ENCODE measurements at places on chromosomes 1 and 21. TPM values are rescaled to one million over a fixed set of nuclear protein-coding genes. Genes with fewer than 3 reads are reported as not detected.

The BRDT gene
- total RNA-seq = not detected

DNA sequence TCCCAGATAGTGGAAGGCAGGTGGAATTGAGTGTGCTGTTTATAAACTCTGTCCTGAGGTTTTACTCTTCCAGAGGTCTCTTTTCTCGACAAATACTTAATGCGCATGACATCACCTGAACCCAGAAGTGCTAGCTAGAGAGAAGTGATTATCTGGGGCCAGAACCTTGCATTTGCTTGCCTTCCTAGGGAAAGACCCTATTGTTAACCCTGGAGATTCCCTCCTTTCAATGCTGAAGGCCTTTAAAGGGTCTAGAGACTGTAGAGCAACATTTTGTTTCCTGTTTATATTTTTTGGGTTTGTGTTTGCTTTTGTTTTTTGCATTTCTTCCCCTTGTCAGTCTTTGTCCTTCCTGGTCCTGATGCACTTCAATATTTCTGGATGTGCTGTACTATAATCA lies 36.2 kb downstream of the ATP2B4 start:
- no peaks in the 10 kb centered on the region for H3K27me3 ChIP-seq
- H3K4me1 ChIP-seq = peaks cover 92% of the 10 kb centered on the region
- H3K4me3 ChIP-seq = no peak overlapping the region

The SH2D1B gene
- 0.11 TPM for total RNA-seq

- H3K4me1 ChIP-seq = peaks cover 17% of the 10 kb centered on the region
- H3K36me3 ChIP-seq = no peaks in the 10 kb centered on the region
- no peaks in the 10 kb centered on the region for H3K27me3 ChIP-seq
- H3K27ac ChIP-seq = peak overlapping the region; percentile 52
- no peak for DNase-seq
These were observed 39.6 kb upstream of the ITPKB start for GRCh38 chr1:226778657-226779058.

- H3K4me3 ChIP-seq = no peak overlapping the region
- DNase-seq = no peak
- no peak overlapping the region for H3K27ac ChIP-seq
- H3K4me1 ChIP-seq = peaks cover 9% of the 10 kb centered on the region
These were observed 39.2 kb downstream of the UBE2G2 start for GRCh38 chr21:44762221-44763049.

GRCh38 chr21:43684424-43684823 lies 25.1 kb downstream of the RRP1B start:
- no peak overlapping the region for H3K4me3 ChIP-seq
- peaks cover 98% of the 10 kb centered on the region for H3K36me3 ChIP-seq

- H3K4me1 ChIP-seq = peaks cover 24% of the 10 kb centered on the region
- H3K36me3 ChIP-seq = no peaks in the 10 kb centered on the region
- H3K27me3 ChIP-seq = no peaks in the 10 kb centered on the region
- no peak for DNase-seq
- H3K4me3 ChIP-seq = no peak overlapping the region
These were observed 25.2 kb downstream of the GPR137B start for GRCh38 chr1:236167578-236167977.

The OR2L2 gene
- not detected for total RNA-seq

DNA sequence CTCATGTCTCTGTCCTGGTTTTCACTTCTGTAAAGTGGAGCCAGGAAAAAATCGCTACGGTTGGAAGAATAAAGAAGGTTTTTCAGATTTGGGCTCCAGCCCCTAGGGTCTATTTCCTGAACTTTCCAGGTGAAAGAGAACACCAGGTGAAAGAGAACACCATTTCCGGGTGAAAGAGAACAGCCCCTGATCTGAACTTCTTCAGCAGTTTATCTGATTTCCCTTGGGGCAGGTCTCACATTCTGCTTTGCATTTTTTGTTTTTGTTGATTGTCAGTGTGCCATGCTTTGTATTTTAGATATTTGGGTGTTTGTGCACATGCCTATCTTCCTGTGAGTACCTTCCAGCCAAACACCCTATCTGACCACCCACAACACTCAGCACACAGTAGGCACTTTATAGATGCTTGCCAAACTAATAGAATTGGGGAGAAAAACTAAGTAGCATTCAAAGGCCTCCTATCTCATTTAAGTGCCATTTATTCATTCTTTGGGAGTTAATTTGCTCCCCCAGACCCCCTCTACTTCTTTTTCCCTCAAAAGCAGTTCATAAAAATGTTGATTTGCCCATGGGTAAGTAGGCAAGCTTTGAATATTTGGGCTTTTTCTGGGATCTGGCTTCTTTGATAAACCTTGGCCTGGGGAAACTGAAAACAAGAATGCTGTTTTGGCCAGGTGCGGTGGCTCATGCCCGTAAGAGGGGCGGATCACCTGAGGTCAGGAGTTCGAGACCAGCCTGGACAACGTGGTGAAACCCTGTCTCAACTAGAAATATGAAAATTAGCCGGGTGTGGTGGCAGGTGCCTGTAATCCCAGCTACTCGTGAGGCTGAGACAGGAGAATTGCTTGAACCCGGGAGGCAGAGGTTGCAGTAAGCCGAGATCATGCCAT lies 2.2 kb downstream of the NAV1 start:
- H3K4me1 ChIP-seq = peaks cover 87% of the 10 kb centered on the region
- DNase-seq = no peak
- H3K27ac ChIP-seq = peak overlapping the region; percentile 91
- no peaks in the 10 kb centered on the region for H3K27me3 ChIP-seq
- H3K36me3 ChIP-seq = no peaks in the 10 kb centered on the region

DNA sequence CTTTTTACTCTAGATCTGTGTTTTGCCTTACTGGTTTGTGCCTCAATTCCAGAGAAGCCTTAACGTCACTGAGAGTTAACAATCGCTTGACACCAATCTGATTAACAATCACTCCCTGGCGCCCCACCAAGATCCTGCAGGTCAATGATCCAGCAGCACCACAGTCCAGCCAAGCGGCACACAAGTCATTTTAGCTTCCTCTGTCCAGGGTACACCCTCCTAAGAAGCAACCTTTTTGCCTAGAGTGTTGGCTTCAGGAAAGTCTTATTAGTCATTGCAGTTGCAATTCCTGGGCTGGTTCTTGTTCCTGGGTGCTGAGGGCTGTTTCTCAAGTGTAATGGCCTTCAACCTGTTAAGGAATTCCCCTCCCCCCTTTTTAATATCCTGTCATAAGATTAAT lies 323.0 kb upstream of the USP25 start:
- DNase-seq = no peak
- no peak overlapping the region for H3K27ac ChIP-seq
- H3K4me1 ChIP-seq = no peaks in the 10 kb centered on the region
- no peaks in the 10 kb centered on the region for H3K27me3 ChIP-seq
- H3K36me3 ChIP-seq = no peaks in the 10 kb centered on the region

GRCh38 chr1:116832308-116832931 lies 77.3 kb upstream of the PTGFRN start:
- peaks cover 9% of the 10 kb centered on the region for H3K4me1 ChIP-seq
- DNase-seq = no peak
- H3K4me3 ChIP-seq = no peak overlapping the region
- no peaks in the 10 kb centered on the region for H3K27me3 ChIP-seq

DNA sequence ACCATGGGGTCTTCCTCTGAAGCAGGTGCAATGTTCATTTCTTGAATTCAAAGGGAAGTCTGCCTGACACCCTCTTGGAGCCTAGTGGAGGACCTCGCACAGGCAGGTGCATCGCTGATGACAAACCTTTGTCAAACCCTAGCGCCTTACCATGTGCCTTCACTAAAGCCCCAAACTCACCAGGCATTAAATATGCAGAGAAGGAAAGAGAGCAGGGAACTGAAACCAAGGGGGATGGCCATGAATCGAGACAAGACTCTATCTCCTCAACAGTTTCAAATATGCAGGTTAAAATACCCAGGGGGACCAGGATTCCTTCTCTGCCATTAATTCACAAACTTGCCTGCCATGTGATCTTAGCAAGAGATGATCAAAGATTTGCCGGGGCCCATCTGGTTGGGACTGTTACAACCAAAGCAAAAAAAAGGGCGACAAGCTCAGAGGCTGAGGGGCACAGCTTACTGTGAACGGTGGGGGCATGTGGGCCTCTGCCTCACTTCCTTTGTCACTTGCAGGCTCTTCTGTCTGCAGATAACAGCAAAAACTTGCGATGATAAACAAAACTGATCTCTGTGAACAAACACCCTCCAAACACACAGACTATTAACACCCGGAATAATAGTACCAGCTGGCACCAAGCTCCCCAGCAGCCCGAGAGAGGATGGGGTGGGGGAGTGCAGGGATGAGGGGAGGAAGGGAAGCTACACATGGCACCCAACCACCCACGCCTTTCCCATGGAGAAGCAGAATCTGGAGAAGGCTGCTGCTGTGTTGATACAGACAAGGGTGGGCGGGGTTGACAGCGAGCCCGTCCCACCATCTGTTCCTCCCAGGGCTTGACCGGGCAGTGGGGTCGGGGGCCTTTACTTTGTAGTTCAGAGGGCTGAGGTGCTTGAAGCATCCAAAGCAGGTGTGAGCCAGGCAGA lies 33.9 kb downstream of the TMEM63A start:
- peaks cover 56% of the 10 kb centered on the region for H3K4me1 ChIP-seq
- no peak overlapping the region for H3K27ac ChIP-seq
- DNase-seq = no peak
- peaks cover 68% of the 10 kb centered on the region for H3K36me3 ChIP-seq
- H3K4me3 ChIP-seq = no peak overlapping the region

GRCh38 chr1:82819234-82819633 lies 1018.5 kb downstream of the ADGRL2 start:
- DNase-seq = no peak
- no peak overlapping the region for H3K27ac ChIP-seq
- H3K4me1 ChIP-seq = no peaks in the 10 kb centered on the region
- H3K36me3 ChIP-seq = no peaks in the 10 kb centered on the region
- H3K27me3 ChIP-seq = no peaks in the 10 kb centered on the region

DNA sequence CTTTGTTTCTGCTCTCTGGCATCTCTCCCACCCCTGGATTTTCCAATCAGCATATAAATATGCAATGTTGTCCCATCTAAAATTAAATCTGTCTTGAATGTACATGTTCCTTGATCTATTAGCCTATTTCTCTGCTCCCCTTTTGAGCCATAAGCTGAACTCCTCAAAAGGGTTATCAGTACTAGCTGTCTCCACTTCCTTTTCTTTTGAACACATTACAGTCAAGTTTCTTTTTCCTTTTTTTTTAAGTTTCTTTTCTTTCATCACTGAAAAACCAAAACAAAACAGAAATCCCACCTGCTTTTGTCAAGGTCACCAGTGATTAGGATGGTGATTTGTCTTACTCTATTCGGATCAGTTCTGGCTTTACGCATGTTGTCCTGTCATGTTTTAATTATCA lies 29.3 kb downstream of the XCL2 start:
- H3K27me3 ChIP-seq = no peaks in the 10 kb centered on the region
- no peaks in the 10 kb centered on the region for H3K36me3 ChIP-seq
- no peak overlapping the region for H3K4me3 ChIP-seq
- H3K4me1 ChIP-seq = peaks cover 19% of the 10 kb centered on the region

DNA sequence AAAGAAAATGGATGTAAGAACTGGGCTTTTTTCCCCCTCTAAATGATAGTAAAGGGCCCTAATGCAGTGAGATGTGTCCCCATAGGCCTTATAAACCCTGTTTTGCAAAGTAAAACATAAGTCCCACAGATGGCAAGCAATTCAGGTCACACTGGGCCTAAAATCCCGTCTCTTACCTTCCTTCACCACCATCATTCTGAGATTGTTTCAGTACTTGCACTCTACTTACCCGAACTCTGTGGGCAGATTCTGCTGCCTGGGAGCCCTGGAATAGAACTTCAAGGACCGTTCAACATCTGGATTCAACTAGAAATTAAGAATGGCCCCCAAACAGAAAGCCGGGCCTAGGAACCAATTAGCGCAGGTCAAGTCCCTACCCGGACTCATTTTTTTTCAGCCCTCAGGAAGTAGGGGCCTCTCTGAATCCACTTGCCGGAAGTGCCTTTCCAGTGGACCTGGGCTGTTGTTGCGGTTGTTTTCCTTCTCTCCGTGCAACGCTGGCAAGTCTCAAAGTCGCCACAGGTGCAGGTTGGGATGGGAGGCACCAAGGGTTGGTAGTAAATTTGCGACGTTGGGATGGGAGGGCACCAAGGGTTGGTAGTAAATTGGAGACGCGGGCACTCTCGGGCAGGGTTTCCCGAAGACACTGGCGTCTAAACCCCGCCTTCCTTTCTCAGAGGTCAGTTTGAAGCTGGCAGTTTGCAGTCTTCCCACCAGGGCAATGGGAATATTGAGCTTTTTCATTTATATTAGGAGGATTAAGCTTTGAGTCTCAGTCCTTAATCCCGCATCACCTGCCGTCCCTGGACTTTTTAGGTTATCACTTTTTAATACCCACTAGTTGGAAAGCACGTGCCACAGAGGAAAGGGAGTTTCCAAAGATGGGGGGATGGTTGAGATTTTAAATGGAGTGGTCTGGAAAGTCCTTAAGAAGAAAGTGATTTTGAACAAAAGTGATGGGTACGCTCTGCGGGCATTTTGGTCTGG lies at the start of gene TMEM69:
TMEM69 (plus strand) TSS at position 428 of the 987 bp plus-strand sequence. CDS start 2,888 bp downstream, outside the sequence.
- H3K4me1 ChIP-seq = peaks cover 56% of the 10 kb centered on the region
- peak within 1 kb of the TSS; percentile 98 for H3K27ac ChIP-seq
- H3K27me3 ChIP-seq = no peaks in the 10 kb centered on the region
- H3K4me3 ChIP-seq = peak within 1 kb of the TSS; percentile 95
- peaks cover 7% of the 10 kb centered on the region for H3K36me3 ChIP-seq

The DIO1 gene
- not detected for total RNA-seq

- H3K4me3 ChIP-seq = no peak overlapping the region
- H3K36me3 ChIP-seq = no peaks in the 10 kb centered on the region
- no peaks in the 10 kb centered on the region for H3K4me1 ChIP-seq
- no peaks in the 10 kb centered on the region for H3K27me3 ChIP-seq
- no peak overlapping the region for H3K27ac ChIP-seq
These were observed 77.4 kb upstream of the MROH9 start for GRCh38 chr1:170857955-170858354.

DNA sequence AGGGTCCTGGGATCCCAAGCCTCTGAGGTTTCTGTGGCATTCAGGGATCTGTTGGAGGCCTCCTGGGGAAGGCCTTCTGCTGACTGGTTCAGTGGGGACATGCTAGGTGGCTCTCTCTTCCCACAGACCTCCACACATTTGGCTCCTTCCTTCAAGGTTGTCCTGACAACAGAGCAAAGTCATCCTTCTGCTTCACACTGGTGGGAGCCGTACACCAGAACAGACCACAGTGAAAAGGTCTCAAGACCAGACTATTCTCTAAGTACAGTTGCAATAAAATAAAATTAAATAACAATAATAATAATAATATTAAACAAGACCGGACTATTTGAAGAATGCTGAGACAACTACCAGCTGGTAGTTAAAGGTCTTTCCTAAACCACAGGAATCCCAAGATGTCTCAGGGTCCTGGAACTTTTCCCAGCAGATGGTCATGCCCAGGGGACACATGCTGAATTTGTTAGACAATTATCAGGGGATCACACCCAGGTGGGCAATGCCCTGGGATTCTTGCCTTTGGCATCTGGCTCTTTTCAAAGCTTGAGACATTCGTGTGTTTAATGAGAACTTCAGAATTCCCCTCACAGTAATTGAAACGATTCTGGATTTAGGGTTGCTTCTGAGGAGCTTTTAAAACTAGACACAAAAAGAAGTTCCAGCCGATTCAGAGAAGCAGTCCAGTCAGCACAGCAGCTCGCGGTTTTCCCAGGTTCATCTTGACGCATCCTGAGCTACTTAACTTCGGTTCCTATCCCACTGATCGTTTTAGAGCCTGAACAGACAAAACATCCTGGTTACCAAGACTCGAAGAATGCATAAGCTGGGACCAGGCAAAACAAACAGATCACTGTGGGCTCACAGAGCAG lies 22.9 kb downstream of the HTR1D start:
- no peaks in the 10 kb centered on the region for H3K4me1 ChIP-seq
- H3K27me3 ChIP-seq = no peaks in the 10 kb centered on the region
- H3K27ac ChIP-seq = no peak overlapping the region
- H3K36me3 ChIP-seq = no peaks in the 10 kb centered on the region
- no peak for DNase-seq
- no peak overlapping the region for H3K4me3 ChIP-seq

Measured in left ventricle myocardium inferior (tissue), 1 donor.